Activated CD4-positive, alpha-beta T cell treated with anti-CD3 and anti-CD28 coated beads for 48 hours (primary cell): ENCODE measurements at places on chromosomes 12 and 14.

DNA sequence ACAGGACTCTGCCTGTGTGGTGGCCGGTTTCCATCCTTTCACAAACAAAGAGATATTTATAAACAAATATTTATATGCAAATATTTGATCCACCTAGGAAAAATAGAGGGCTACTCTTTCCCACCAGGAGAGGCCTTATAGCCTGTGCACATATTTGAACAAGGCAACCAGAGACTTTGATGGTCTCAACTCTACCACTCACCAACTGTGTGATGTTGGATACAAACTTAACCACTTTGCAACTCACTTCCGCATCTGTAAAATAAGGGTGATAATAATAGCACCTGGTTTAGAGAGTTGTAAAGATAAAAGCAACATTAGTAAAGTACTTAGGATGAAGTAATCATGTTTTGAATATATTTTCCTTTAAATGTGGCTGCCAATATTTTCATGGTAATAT is 1.5 kb upstream of the CLEC12A start:
- DNase-seq: no peak

GRCh38 chr14:55327179-55327578 is 56.0 kb downstream of the FBXO34 start:
- DNase-seq: no peak

DNA sequence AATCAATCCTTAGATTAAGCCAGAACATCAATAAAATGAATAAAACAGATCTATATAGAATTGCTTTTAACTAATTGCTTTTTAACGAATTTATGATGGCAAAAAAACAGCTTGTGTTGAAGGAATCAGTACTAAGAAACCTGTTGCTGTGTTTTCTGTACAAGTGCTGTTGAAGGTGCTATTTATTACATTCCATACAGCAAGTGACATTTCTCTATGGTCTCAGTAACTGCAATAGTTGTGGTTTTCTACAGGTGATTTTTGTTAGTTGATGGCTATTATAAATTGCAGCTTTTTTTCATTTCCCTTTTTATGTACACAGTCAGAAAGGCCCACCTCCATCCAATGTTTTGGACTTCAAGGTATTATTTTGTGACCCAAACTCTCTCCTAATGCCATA is 56.6 kb downstream of the SLC2A13 start:
- no peak for DNase-seq

- DNase-seq: no peak
Observed at GRCh38 chr12:104247698-104248097, 32.1 kb downstream of the TXNRD1 start.

GRCh38 chr12:108752387-108752786 is 21.1 kb upstream of the CORO1C start:
- no peak for DNase-seq
